Stimulated activated CD8-positive, alpha-beta memory T cell treated with anti-CD3 and anti-CD28 coated beads, Interleukin-7, amount 100 ng/mL, for 48 hours (primary cell): ENCODE measurements at places on chromosomes 2 and 18.

DNA sequence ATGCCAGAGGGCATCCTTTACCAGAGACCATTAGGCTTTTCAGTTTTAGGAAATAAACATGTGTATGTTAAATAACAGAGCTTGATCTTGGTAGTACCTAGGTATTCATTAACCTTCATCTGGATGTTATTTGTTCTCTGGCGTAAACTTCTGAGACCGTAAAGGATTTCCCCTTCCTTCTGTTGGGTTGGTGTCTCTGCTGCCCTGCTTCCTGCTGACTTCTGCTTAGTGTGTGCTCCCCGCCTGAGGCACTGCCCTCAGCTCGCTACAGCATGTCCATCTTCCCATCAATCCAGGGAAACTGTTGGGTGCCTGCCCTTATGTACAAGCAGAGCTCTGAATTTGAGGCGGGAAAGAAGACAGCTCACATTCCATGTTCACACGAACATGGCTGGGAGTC lies 177.9 kb downstream of the TPGS2 start:
- no peak for DNase-seq

GRCh38 chr2:128162266-128162665 lies 71.3 kb downstream of the UGGT1 start:
- no peak for DNase-seq

- DNase-seq, result no peak
These were observed 156.4 kb downstream of the NRXN1 start for GRCh38 chr2:50875561-50875960.

- no peak for DNase-seq
These were observed 24.9 kb downstream of the OLA1 start for GRCh38 chr2:174223388-174223787.
